ENCODE measurements at places on chromosomes 1 and 21.
A peak's percentile ranks its signal among the peaks of the same experiment; 100 is the strongest.

GRCh38 chr1:202073206-202073605 lies 49.5 kb upstream of the GPR37L1 start:
- DNase-seq, result no peak

GRCh38 chr1:114076308-114076707 lies 77.4 kb downstream of the SYT6 start:
- no peak for DNase-seq

DNA sequence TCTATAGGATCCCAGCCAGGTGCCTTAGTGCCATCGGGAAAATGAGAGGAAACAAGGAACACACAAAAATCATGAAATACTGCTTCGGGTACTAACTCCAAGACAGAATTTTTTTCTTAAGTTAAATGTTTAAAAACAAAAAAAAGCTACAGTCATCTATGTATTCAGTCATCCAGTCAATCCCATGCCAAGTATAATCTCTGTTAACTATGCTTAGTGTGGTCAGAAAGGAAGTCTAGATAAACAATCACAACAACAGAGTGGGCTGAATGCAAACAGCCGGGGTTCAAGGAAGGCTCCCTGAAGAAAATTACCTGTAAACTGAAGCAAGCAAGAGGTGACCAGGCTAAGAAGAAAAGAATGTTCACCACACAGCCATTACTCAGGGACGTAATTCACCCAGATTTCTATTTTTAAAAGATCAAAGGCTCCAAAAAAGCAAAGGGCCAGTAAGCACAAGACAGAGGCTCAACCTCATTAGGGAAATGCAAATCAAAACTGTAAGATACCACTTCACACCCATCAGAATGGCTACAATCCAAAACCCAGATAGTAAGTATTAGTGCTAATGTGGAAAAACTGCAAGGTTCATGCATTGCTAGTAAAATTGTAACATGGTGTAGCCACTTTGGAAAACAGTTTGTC lies 53.0 kb downstream of the RERE start:
- DNase-seq, result no peak

DNA sequence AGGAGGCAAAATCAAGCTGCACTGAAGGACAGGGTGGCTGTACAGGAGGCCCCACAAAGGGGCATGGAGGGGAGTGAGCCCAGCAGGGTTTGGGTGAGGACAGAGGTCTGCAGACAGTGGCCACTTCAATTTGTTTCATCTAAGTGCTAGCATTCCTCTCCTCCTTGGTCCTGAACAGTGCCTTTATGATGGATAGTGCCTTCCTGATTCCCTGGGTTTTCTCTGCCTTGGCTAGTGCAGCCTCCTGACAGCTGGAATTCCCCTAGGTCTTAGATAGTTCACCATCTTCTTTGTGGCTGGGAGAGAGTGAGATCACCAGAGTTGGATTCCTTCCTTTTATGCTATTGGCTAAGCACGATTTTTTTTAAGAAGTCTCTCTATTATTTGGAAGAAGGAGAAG lies 3.8 kb upstream of the HPCAL4 start:
- DNase-seq, result no peak

GRCh38 chr1:14476170-14476955 lies 122.1 kb upstream of the KAZN start:
- no peak for DNase-seq

DNA sequence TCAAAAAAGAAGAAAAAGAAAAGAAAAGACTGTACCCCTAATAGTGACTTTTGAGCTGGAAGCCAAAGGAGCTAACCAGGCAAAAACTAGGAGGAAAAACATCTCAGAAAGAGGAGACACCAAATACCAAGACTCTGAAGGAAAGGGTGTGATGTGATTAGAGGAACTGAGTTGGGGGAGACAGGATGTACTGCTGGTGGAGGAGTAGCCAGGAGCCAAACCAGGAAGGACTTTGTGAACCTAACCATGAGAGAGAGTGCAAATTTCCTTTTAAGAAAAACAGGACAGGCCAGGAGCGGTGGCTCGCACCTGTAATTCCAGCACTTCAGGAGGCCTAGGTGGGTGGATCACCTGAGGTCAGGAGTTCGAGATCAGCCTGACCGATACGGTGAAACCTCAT lies 4.1 kb upstream of the RBP7 start:
- DNase-seq, result no peak

DNA sequence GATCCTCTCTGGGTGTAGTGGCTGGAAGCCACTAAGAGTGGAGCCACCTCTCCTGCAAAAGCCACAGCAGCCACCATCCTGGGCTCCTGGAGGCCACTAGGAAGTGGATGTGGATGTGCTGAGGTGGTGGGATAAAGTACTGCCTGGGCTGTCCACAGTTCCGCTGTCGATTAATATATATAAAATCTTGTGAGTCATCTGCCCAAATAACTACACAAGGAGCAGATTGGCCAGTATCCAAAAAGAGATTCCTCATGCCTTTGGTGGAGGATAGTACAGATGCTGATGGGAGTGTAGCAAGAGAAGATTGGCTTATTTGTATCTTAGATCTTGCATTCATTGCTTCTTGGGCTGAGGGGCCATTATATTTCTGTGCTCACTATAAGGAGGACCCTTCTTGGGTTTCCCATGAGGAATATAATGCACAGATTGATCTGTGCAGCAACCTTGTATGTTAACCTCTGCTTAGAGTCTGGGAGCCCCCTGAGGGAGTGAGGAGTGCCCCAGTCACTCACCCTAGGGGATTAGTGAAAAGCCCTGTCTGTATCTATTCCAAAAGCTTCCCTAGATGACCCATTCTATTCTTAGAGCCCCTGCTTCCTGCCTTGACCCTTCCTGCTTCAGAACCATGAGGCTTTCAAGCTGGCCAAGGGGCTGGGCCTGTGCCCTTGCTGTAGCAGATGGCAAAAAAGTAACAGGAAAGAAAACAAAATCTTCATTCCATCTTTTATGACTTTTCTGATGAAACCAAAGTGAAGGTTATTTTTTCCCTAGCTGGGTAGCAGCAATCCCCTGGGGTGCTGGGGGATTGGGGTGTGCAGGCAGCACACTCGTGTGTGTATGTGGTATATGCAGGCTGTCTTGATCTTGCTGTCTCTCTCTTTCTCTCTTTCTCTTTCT lies 31.7 kb downstream of the RCSD1 start:
- no peak for DNase-seq

DNA sequence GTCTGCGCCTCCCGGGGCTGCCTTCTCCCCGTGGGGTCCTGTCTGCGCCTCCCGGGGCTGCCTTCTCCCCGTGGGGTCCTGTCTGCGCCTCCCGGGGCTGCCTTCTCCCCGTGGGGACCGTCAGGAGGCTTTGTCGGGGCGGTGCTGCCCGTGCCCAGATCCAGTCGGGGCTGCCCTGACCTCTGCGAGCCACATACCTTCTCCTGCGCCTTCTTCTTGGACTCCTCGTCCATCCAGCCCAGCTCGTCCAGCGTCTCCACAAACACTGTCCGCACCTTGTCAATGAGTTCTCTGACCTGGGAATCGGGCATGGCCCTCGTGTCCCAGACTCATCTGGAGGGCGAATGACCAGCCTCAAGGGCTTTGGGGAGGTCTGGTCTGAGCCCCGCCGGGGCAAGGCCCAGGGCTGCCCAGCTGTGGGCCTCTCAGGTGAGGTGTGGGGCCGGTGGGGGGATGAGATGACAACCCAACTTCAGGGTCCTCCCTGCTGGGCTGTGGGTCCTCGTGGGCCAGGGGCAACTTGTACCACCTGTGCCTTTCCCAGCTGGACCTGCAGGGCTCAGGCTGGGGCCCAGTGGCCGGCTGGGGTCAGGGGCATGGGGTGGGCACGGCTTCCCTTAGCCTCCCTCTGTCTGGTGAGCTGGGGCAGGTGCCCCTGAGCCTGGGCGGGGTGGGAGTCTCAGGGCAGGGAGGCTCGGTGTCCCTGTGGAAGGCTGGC lies 9.4 kb downstream of the PRXL2B start:
- DNase-seq, result no peak

DNA sequence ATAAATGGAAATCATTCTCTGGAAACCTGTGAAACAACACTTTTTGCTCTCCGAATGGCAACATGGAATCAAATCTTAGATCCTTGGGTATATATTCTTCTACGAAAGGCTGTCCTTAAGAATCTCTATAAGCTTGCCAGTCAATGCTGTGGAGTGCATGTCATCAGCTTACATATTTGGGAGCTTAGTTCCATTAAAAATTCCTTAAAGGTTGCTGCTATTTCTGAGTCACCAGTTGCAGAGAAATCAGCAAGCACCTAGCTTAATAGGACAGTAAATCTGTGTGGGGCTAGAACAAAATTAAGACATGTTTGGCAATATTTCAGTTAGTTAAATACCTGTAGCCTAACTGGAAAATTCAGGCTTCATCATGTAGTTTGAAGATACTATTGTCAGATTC lies 45.7 kb downstream of the PTGFR start:
- DNase-seq, result no peak

DNA sequence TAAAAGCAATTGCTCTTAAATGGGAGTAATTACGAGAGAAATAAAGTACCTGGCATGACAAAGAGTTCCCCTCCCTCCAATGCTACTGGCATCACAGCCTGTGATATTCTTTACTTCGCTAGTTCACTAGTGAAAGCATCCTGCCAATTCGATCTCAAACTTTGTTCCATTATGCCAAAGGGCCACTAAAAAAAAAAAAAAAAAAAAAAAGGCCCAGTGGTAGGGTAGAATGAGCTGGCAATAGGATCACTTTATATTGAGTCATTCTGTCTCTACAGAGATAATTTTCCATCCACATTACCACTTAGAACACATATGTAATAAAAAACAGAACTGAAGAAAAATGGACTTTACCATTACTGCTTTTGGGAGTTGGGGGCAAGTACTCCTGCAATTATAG lies 11.2 kb downstream of the PUM1 start:
- DNase-seq, result no peak

- no peak for DNase-seq
These were observed 183.6 kb upstream of the RUNX1 start for GRCh38 chr21:35232545-35233176.

- no peak for DNase-seq
These were observed 86.4 kb downstream of the WDR64 start for GRCh38 chr1:241738284-241739078.

DNA sequence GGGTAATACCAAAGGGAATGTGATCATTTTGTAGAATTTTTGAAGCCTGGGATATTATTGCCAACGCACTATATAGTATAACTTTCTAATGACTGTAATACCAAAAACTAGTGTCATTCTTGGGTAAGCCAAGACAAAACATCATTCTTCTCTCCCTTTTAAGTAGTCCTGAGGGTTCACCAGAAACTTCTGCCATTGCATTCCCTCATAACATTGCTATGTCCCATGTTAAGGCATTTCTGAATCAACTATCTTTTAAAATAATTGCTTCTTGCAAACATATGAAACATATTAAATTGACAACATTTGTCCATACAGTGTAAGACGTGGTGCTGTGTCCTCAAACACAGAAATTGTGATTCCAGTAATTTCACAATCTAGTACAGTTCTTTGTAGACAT lies 29.9 kb upstream of the C1orf21 start:
- no peak for DNase-seq

GRCh38 chr1:16338961-16339360 lies 13.3 kb downstream of the FBXO42 start:
- DNase-seq, result no peak

DNA sequence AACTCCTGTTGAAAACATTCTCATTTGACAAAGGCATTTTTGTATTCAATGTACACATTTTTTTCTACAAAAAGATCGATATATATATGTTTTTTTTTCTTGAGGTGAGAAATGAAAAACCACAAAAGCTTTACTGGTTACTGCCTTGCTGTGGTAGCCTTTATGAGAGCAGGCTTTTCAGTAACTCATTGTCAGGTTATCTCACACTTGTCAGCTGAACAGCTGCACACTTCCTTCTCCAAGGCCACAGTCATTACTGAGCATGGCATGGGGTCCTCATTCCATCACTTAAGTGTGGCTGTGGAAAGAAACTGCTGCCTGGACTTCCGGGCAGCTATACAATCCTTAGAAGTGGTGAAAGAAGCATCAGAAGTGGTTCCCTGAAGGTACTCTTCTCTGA lies 169.3 kb upstream of the ZP4 start:
- DNase-seq, result no peak

DNA sequence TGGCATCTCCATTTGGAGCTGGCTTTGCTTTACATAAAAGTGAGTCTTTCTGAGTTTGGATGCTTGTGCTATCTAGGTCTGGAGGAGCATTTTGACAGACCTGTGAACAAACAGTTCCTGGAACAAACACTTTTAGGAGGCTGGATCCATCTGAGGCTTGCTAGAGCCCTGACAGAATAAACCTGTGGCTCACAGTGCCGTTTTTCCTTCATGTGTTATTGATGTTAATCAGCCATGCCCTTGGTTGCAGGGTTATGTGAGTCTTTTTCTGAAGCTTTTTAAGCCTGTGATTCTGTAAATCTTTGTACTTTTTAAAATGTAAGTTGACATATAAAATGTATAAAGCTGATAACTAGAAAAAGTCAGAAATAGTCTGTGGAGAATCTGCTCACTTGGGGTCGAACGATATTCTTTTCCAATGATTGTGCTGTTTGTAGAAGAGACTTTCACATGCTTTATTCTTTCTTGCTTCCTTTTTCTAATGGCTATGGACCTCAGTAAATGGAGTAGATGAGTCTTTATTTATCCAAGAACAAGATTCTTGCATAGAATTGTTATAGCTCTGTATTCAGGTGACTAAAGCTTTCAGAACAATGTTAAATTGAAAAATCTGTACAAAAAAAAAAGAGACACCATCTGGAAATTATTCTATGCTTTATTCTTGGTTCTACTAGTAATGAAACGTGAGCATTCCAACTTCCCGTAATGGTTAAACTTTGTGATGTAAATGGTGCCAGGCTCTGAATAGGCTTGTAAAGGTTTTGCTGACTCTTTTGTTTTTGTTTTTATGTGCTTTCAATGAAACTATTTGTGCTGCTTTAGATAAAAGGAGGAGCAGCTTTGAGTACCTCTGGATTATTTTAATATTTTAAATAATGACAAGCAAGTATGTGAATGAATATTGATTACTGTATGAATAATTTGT lies 53.7 kb downstream of the CACHD1 start:
- DNase-seq, result no peak

GRCh38 chr1:87535551-87535950 lies 206.9 kb downstream of the LMO4 start:
- DNase-seq, result no peak

- no peak for DNase-seq
These were observed 138.5 kb downstream of the CLIC6 start for GRCh38 chr21:34807146-34807880.

DNA sequence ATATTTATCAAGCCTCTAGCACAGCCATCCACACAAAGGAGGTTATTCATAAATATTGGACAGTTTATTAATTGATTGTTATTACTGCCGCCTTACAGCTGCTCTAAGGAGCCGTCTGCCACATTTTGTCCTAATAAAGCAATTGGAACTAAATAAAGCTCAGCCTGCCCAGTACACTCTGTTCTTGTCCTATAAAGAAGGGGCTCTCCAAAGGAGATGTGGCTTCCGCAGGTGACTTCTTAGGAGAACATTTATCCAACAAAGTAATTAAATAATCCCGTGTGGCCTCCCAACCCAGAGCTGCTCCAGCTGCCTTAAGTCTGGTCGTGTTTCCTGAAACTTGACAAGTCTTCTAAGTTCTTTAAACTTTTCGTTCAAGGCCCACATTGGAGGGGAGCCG lies 497.7 kb downstream of the NPHP4 start:
- DNase-seq, result no peak

GRCh38 chr1:21175670-21176581 lies 771 bp downstream of the EIF4G3 start:
- peak; percentile 47 for DNase-seq

- DNase-seq, result no peak
These were observed 43.6 kb downstream of the TBX15 start for GRCh38 chr1:118944546-118944945.

GRCh38 chr21:33543505-33544129 lies 779 bp downstream of the SON start:
- no peak for DNase-seq

Measured in RPMI8226 (cell line).